ENCODE measurements at places on chromosomes 6 and 20.

- no peak for DNase-seq
These were observed 4.2 kb downstream of the MAPRE1 start for GRCh38 chr20:32823737-32824588.

DNA sequence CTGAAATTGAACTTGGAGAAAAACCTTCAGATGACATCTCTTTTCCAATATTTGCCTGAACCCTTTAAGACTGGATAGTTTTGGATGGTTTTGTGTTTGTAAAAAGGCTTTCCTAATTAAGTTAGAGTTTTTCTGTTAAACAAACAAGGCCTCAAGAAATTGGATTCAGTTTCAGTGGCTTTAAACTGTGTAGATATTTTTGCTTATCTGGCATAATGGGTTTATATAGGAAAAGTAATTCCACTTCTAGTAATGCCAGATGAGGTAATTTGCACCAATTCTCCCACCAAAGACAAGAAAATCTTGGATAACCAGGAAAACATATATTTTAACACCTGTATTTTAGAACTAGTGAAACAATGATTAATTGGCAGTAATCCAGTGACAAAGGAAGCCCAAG, 12.0 kb upstream of the TRDN start:
- DNase-seq: no peak

DNA sequence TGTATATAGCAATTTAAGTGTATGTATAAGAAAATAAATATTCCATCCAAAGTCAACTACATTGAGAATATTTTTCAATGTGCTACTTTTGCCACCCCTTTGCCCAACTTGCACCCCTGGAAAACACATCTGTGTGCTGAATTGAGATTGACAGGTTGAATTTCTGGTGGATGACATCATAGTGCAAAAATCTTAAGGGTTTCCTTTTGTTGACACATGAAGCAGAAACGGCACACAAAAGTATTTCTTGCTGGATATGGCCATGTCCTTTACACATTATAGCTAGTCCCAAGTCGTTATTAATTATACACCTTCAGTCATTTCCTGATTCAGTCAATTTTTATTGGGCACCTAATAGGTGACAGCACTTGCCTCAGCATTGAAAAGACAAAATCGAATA, 188.7 kb upstream of the FBXL4 start:
- no peak for DNase-seq

DNA sequence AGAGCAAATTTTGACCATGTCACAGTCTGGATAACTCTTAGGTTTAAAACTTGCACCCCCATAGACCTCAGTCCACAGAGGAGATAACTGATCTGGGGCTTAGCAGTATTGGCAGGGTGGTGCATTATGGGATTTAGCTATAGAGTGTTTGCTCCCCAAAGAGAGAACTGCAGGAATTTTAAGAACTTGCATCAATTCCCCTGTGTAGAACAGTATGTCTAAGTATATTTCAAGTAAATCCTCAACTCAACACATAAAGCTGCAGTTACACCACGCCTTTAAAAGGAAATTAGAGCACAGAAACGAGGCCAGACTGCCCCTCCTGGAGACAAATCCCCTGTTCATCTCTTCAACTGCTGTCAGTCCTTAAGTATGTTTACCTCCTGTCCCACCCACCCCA, 144.9 kb downstream of the TRMT11 start:
- DNase-seq: no peak

DNA sequence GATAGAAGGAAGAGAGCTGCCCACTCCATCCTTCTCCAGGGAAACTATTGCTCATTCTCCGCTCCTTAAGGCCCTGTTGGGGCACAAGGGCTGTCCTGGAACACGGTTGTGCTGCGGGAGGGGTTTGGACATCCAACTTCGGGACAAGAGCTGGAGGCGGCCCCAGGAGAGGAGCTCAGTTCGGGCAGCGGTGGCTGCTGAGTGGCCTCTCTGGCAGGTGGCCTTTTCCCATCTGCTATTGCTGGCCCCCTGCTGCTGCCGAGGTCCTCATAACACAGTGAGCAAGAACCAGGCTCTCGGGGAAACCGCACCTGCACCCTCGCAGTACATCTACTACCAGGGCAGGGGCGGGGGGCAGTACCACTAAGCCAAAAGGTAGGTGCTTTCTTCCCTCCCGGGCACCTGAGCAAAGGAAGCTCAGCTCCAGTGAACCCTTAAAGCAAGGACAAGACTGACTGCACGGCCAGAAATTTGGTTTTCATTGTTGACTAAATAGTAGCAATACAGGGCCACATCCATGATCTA, 63.7 kb downstream of the PSMG4 start:
- no peak for DNase-seq
